ENCODE measurements at places on chromosomes 6 and 20.

DNA sequence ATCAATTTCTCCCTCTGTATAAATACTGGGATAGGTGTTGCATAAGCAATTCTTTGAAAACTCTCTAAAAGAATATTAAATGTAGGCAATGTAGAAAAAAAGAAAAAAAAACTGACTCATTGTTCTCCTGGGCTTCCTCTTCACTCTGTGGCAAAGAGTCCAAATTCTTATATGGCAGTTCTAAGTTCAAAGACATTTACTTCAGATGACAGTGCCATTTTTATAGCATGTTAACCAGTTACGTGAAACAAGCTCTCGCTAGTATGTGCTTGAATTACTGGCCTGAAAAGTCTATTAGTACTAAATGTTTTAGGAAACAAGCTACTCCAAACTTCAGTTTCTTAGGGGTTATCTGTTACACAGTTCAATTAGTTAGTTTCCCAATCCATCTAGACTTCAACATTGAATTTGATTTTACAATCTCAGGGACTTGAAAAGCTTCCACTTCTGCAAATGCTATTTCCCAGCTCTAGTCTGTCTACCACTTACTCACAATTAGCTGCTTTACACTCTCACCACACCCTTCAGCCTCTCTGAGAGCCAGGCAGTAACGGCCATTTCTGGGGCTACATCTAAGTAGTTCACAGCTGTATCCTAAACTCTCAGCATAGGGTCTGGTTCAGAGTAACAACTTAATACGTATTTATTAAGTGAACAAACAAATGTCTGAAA lies 100.4 kb downstream of the OGFRL1 start:
- no peak for DNase-seq

GRCh38 chr20:51187261-51187660 lies 164.4 kb upstream of the KCNG1 start:
- DNase-seq = no peak

GRCh38 chr6:3449750-3450305 lies 7.0 kb downstream of the SLC22A23 start:
- no peak for DNase-seq

- DNase-seq = no peak
These were observed 190.4 kb upstream of the MCHR2 start for GRCh38 chr6:100184473-100184872.

- DNase-seq = peak; percentile 77
These were observed 49.1 kb downstream of the UTRN start for GRCh38 chr6:144334150-144334708.

GRCh38 chr6:81878479-81878878 lies 126.0 kb upstream of the TENT5A start:
- no peak for DNase-seq

- DNase-seq = no peak
These were observed 135.5 kb downstream of the ZDHHC14 start for GRCh38 chr6:157516319-157517026.

- DNase-seq = no peak
These were observed 40.7 kb upstream of the SLC17A4 start for GRCh38 chr6:25713824-25714223.

DNA sequence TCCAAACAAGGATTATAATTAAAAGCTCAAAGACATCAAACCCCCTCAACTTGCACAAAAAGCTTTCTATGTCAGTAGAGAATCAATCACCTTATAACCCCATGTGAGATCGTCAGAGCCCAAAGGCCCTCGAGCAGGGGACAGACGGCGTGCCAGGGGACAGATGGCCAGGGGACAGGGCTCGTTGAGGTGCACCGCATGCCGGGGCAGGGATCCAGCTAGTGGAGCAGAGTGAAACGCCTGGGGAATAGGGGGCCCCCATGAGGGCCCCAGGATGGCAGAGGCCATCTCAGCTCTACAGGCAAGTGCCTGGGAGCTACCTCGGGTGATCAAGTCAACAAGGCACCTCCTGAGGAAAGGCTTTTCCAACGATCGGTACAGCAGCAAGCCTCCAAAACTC lies 28.6 kb downstream of the DIDO1 start:
- DNase-seq = no peak

GRCh38 chr20:24701668-24702067 lies 232.2 kb downstream of the SYNDIG1 start:
- no peak for DNase-seq

GRCh38 chr20:56469077-56469449 lies 636 bp downstream of the RTF2 start:
- no peak for DNase-seq

DNA sequence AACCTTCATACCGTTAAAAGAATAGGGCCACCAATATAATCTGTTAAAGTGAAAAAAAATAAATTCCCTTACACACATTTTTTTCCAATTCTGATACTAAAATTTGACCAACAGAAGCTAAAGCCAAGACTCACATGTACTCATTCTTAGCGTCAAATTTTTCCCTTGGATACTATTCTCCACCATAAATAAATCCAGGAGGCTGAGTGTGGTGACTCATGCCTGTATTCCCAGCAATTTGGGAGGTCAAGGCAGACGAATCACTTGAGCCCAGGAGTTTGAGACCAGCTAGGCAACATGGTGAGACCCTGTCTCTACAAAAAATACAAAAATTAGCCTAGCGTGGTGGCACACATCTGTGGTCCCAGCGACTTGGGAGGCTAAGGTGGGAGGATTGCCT lies 43.9 kb downstream of the SCML4 start:
- no peak for DNase-seq

GRCh38 chr20:18048176-18048575 lies 9.5 kb downstream of the OVOL2 start:
- no peak for DNase-seq

DNA sequence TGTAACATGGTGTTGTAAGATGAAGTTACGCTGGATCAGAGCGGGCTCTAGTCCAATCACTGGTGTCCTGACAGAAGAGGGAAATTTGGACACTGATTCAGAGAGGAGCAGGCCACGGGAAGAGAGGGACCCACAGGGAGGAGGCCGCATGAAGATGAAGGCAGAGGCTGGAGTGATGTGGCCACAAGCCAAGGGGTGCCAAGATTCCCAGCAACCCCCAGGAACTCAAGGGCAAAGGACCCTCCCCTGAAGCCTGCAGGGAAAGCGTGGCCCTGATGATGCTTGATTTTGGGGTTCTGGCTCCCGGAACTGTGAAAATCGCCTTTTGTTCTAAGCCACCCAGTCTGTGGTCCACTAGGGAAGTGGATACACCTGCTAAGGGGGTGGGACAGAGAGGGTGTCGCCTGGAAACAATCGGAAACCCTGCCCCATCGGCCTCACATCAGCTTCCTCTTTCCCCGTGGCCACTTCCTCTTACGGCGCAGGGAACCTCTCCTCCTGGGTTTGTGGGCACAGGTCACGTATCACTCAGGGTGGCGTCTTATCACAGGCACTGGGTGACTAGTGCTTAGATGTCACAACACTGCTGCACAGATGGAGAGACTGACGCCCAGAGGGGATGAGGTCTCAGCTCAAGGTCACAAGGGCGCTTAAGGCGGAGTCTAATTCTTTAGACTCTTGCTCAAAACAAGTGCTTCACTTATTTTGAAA lies 58.0 kb downstream of the SULF2 start:
- peak; percentile 54 for DNase-seq

DNA sequence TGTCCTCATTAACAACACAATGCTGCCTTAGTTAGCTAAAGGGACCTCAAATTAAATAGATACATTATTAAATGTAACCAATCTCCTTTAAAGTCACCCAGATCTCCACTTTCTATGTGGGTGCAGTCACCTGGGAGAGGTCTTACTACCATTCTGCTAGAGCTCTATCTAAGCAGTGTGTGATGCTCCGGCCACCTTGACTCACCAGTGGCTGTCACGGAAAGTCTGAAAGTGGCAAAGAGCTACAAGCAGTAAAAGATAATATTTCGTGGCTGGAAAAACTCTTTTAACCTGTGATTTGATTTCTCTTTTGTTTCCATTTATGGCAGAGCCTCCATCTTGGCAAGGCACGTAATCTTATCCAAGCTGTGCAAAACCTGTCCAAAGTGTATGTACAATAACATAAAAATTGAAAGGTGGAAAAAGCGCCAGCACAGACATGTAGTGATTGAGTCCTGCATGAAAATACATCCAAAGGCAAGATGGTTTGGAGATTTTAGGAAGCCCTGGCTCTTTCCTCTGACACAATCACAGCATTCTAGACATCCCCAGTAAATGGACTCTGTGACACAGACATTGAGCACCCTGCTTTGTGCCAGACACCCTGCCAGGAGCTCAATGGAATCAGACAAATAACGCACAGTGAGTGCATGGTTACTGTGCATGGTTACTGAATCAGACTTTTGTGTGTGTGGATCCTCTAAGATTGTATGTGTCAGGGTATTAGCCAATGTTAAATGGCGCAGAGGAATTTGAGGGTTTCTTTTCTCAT lies 116.6 kb downstream of the ADAT2 start:
- no peak for DNase-seq

- no peak for DNase-seq
These were observed 236.3 kb downstream of the HAO1 start for GRCh38 chr20:7703996-7704395.

GRCh38 chr6:162962093-162962492 lies 234.3 kb downstream of the PACRG start:
- DNase-seq = no peak

- no peak for DNase-seq
These were observed 103.8 kb downstream of the KHDC1L start for GRCh38 chr6:73121421-73121993.
